GM23338 (cell line): ENCODE measurements at places on chromosomes 1 and 21.

DNA sequence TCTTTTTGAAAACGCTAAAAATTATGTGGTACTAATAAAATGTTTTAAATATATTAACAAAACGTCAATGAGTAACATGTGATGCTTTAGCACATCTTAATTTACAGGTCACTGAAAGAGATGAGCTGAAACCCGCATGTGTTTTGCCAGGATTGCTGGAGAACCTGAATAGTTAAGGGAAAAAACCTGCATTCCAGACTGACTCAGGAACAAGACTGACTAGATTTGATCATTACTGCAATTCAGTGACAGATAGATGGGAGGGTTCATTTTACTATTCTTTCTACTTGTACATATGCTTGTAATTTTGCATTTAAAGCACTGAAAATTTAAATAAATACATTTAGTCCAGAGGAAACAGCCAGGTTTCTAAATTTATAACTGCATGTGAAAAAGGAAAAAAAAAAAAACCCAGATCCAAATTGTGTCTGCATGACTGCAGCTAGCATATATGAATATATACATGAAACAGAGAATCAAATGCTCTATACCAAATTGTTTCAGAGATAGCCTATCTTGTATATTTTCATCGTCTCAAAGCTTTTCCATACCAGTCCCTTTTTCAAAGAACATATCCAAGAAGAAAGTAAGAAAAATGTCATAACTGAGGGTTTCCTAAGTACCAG lies 71.7 kb downstream of the APP start:
- DNase-seq = peak; percentile 57

DNA sequence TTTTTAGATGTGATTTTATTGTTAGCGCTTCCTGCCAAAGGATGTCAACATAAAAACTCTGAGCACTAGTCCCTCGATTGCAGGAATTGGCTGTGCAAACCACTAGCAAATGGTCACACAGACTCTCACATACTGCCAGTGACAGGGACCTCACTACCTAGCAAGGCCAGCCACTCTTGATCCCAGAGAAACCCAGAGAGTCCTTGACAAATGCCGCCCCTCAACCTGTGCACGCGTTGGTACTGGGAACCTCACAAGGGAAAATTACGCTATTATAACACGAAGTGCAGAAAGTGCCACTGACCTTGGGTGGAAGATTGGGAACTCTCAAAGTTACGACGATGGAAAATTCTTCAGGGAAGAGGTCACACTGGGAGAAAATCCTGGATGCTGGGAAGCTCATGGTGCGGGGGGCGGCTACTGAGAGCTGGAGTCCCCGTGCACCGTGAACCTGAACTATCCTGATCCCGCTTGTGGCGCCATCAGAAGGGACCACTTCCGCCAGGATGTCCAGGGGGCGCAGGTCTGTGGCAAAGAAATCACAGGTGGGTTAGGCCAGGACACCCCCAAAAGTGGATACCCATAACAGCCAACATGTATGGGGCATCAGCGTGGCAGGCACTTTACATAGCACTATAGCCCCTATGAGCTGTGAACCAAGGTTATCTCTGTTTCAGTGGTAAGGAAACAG lies 5.9 kb upstream of the KRTAP10-4 start:
- no peak for DNase-seq

GRCh38 chr1:32757213-32757895 lies 54.8 kb upstream of the SYNC start:
- DNase-seq = no peak

DNA sequence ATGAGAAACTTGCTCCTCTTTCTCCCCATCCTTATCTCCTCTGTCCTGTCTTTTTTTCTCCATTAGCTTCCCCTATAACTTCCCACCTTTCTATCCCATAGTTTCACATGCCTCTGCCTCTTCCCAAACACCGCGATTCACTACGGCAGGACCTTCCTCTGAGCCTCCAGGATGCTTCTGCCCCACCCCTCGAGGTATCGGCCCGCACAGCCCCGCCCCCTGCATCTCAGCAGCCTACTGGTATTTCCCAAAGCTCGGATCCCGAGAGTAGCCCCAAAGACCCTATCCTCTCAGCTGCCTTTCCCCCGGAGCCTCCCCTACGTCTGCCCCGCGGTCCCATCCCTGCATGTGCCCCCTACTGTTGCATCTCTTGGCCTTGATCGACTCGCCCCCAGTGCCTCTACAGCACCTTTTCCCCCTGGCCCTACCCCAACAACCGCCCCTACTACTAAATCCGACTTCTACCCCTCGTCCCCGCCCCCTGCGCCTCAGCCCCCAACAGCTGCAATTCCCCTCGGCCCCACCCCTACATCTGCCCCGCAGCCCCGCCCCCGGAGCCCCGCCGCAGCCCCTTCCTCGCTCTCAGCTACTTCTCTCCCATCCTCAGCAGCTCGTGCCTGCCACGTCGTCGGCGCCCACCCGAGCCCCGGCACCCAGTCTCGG lies 512 bp downstream of the PIAS3 start:
- peak; percentile 95 for DNase-seq

- peak; percentile 99 for DNase-seq
Measured at GRCh38 chr1:156659988-156660751, 17.0 kb downstream of the NES start.

GRCh38 chr1:229430761-229431283 lies 3.1 kb downstream of the ACTA1 start:
- DNase-seq = peak; percentile 94

GRCh38 chr1:171793636-171794035 lies 12.2 kb downstream of the METTL13 start:
- no peak for DNase-seq

GRCh38 chr1:25704267-25704691 lies 87.7 kb downstream of the MAN1C1 start:
- DNase-seq = no peak

GRCh38 chr1:58874342-58874741 lies 90.5 kb upstream of the JUN start:
- DNase-seq = no peak

DNA sequence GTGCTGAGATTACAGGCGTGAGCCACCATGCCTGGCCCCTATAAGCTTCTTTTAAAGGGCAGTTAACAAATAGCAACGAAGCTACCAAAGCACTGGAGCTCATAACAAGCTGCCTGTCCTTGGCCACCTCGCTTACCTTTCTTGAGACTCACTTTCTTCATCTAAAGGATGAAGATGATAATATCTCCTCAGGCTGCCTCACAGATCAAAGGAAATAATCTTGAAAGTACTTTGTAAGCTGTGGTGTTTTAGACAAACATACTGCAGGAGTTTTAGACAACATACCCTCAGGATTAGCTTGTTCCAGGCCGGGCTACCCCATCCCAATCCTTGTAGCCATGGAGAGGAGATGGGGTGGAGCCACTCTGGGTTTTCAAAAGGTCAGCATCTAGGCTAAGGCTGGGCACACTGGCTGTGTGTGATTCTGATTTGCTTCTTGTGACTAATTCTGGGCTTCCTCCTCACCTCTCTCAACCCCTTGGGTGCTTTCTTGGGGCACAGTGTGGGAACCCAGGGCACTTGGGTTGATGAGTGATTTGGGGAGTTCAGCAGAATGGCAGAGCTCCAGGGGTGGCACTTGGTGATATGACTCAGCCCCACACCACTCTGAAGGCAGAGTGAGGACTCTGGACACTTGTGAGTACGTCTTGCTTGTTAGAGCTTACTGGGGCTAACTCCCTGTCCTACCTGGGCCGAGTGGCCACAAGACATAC lies 5.2 kb downstream of the GPR25 start:
- DNase-seq = no peak

DNA sequence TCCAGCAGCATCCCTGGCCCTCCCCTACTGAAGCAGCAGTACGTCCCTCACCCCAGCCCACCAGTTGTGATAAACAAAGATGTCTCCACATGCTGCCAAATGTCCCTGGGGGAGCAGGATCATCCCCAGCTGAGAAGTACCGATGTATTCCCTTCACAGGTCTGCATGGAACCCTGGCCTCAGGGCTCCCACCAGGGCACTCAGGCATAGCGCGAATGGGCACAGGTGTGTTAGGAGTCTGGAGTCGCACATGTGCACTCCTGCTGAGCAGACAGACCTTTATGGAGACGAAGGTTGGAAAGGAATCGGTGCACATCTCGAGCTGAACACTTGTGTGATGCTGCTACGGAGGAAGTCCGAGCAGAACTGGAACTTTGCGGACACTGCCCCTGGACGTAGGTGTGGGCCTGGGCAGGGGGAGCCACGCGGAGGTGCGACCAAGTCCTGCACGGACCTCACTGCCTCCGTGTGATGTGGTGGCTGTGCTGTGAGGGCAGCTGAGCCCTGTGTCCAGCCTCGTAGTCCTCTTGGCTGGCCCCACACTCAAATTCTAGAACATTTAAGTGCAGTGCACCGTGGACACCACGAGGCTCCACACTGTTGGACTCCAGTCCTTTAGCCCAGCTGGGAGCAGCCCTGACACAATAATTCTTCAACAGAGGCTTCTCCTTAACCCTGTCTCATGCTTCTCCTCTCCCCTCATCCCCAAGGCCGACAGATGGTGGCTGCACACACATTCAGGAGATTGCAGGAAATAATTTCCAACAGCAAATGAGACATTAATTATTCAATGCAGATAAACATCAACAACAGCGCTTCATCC lies 43.4 kb downstream of the RSPH1 start:
- no peak for DNase-seq

DNA sequence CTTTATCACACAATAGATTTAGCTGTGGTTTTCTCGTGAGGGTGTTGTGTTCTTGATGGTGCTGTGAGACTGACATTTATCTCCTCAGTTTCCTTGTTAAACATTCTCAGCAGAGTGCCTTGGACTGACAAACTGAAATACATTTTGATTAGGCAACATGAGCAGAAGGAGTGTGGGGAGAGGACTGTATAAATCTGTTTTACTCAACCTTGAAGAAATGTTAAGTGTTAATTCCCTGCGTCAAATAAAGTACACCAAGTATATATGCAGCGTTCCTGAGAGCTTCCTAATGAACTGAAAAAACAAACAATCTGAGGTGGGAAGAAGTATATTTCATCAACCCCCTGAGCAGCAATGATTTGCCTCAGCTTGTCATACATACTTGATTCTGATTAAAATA lies 540.3 kb upstream of the B3GALT2 start:
- DNase-seq = no peak

DNA sequence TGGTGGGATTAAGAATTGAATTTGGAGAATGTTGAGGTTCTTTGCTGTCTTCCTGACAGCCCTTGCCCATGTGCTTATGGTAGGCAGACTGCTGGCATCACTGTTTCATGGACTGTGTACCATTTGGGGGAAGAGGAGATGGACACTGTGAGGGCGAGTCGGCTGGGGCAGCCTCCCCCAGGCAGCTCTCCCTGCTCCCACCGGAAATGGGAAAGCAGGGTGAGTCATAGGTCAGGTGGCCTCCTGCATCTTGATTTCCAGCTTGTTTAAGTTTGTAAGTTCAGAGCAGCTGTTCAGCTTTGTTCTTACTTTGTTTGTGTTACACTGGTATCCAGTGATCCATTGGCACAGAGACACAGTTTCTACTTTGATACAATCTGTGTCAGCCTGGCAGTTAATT lies 87.2 kb upstream of the CNIH3 start:
- no peak for DNase-seq

GRCh38 chr1:183841550-183841949 lies 36.6 kb downstream of the RGL1 start:
- no peak for DNase-seq

DNA sequence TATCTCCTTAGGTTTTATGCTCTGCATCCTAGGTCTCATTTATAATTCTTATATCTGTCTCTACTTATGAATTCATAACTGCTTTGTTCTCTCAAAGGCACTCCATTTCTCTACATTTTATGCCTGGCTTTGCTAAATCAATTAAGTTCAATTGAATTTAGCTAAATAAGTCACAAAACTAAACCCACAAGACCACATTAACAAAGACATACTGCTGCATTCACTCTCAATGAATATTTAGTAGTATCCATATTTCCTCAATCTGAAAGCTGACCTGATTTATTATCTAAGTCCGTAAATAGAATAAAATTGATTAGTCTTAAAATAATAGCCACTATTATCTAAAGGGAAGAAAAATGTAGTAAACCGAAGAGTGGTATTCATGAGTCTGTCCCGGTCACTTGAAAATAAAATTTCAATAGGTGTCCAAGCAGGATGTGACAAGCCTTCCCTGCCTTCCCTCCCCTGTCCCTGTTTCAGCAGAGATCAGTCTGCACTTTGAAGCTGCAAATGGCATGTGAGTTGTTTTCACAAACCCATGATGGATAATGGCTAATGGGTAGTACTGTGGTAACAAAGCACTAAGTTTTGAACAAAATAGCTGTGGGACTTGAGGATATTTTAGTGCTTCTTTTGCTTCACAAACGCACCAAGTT lies 295.0 kb upstream of the NCAM2 start:
- DNase-seq = no peak

DNA sequence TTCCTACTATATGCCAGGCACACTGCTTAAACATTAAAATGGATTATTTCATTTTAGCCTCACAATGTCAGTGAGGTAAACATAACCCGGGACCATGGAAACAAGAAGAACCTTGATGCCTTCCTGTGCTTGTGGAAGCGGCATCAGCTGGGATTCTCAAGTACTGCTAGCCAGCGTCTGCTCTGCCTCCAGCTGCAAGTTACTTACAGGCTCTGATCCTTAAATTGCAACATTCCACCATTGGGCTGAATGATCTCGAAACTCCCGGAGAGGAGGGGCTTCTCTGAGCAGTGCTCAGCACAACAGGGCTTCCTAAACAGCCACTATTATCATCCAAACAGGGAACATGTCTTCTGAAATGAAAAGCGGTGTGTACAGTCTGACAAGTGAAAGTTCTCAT lies 6.7 kb upstream of the MAN1C1 start:
- peak; percentile 66 for DNase-seq

DNA sequence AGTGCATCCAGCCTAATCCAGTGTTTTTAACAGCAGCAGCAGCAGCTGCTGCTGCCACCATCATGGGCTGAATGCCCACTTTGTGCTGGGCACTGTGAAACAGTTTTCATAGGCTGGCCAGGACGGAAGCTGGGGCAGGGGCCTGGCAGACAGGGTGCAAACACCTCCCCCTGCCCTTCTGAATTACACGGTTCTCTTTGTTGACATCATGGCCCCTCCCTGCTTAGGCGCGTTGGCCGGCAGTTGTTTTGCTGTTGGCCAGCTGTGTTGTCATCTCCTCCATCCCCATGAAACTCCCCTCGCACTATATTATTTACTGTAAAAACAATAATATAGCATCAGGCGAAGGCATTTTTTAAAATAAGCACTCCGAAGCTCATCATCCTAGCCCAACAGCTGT lies 33.1 kb downstream of the PTPRU start:
- no peak for DNase-seq
